Glutamatergic neuron (in vitro differentiated cells): ENCODE measurements at places on chromosomes 5 and 9.

DNA sequence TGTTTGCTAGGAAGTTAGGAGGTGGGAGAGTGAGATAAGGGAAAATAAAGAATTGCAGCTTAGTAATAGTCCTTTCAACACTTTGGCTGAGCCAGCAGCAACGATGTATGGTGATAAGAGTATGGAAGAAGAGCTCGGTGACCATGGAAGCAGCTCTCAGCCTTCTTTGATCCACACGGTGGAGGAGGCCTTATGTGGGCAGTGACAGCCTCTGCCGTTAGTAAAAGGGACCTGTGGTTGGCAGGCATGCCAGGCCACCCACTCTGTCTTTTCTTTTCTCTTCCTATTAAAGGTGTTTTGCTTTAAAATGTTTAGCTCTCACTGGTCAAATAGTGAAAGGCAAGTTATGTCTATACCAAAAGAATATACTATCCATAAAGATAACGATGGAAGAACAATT lies 7.7 kb downstream of the RGS7BP start:
- H3K4me3 ChIP-seq: no peak overlapping the region
- DNase-seq: no peak
- no peaks in the 10 kb centered on the region for H3K27me3 ChIP-seq
- H3K4me1 ChIP-seq: peaks cover 5% of the 10 kb centered on the region

GRCh38 chr9:89553451-89554010 lies 51.3 kb upstream of the GADD45G start:
- H3K36me3 ChIP-seq: no peaks in the 10 kb centered on the region
- no peak for DNase-seq
- H3K4me3 ChIP-seq: no peak overlapping the region

GRCh38 chr9:84996029-84996428 lies 326.5 kb downstream of the NTRK2 start:
- H3K36me3 ChIP-seq: peaks cover 10% of the 10 kb centered on the region
- peaks cover 2% of the 10 kb centered on the region for H3K27me3 ChIP-seq
- H3K4me3 ChIP-seq: no peak overlapping the region
- H3K27ac ChIP-seq: no peak overlapping the region

DNA sequence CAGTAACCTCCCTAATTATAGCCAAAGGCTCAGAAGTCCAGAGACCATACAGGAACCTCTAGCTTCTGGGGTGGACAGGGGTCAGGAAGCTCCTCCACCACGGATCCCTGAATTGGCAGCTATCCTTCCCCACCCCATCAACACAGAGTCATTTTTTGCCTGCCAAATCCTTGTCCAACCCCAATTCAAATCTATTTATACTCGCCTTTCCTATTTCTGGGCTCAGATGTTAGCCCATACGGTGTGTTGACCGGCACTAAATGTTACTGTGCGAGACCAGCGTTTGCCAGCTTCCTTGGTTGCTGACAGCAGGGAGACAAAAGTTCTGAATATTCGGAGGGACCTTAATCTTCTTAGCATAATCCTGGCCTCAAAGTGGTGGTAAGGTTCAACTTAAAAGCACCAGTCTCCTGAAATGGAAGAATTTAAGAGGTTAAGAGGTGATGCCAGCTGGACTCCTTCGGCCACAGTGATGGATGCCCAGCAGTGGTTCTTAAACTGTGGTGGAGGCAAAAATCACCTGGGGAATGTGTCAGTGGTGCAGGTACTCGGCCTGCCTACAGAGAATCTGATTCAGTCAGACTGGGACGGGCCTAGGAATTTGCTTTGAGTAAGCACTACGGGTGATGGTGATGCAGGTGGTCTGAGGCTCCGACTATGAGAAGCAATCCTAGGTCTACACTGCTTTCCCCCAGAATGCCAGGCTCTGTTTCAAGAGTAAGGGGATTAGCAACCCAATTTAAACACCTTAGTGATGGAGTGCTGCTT lies 204.8 kb upstream of the MEF2C start:
- no peak overlapping the region for H3K27ac ChIP-seq
- no peaks in the 10 kb centered on the region for H3K4me1 ChIP-seq
- no peak overlapping the region for H3K4me3 ChIP-seq
- DNase-seq: no peak
- H3K27me3 ChIP-seq: no peaks in the 10 kb centered on the region

GRCh38 chr5:178277866-178278265 lies 45.3 kb upstream of the PHYKPL start:
- DNase-seq: no peak
- no peak overlapping the region for H3K4me3 ChIP-seq
- H3K4me1 ChIP-seq: peaks cover 5% of the 10 kb centered on the region
- H3K27ac ChIP-seq: peak overlapping the region; percentile 48
